A549 (cell line): ENCODE measurements at places on chromosomes 16 and 17. TPM values are rescaled to one million over a fixed set of nuclear protein-coding genes. Genes with fewer than 3 reads are reported as not detected.

Gene MMP28
- polyA plus RNA-seq: 5.2 to 8.3 TPM (median 6.6 TPM) in 3 replicates

GRCh38 chr16:9941245-9941644 lies 241.0 kb downstream of the GRIN2A start:
- no peak for DNase-seq

GRCh38 chr16:84461029-84461412 lies 43.4 kb downstream of the MEAK7 start:
- DNase-seq: no peak

- peak; percentile 10 for DNase-seq
Observed at GRCh38 chr16:56649820-56650219, 1.9 kb upstream of the MT1B start.

Gene KRTAP4-3
- not detected in 3 replicates for polyA plus RNA-seq

Gene MAP3K3
- polyA plus RNA-seq: 10.9 to 12.6 TPM (median 11.2 TPM) in 3 replicates
